ENCODE measurements at places on chromosomes 7 and 10.
A peak's percentile ranks its signal among the peaks of the same experiment; 100 is the strongest.

DNA sequence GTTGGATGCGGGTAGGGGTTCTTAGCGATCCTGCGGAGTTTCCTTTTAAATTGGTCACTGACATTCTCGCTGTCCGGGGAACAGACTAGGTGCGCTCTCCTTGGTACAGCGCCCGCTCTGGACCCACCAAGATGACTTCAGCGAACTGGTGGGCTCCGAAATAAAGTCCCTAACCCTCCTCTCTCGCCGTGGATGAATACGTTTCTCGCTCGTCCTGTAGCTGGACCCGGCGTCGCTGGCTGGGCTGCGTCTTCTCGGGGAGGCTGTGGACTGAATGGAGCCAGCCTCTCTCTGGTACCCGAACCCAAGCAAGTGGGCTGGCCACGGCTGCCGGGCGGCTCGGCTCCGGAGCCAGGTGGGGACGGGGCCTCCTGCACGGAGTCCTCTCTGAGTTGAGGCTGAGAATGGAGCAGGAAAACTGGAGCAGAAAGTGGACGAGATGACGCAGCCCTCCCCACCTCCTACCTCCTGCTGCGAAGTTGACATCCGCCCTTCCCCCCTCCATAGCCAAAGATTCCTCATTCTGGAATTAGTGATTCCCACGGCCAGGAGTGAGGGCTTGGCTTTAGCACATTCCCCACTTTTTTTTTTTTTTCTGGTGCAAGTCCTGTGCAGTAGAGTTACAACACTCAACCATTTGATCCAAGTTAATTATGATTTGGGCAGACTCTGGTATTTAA, 1.5 kb downstream of the UNC5B start:
- peak; percentile 89 for DNase-seq

DNA sequence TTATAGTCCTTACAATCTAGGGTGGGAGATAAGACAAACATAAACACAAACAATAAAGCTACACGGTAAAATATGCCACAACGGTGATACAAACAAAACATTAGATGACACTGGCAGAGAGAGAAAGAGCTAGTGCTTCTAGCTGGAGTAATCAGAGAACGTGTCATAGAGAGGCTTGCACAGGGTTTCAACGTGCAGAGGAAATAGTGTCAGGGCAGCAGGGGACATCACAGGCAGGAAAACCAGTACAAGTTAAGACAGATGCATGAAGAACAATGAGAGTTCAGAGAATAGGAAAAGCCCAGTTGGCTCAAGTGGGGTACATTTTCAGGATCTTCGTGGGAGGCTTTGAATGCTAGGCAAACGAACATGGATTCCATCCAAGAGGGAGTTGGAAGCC, 91.4 kb downstream of the ZNF438 start:
- no peak for DNase-seq

GRCh38 chr10:72297805-72298591, 24.3 kb downstream of the DDIT4 start:
- peak; percentile 99 for DNase-seq

DNA sequence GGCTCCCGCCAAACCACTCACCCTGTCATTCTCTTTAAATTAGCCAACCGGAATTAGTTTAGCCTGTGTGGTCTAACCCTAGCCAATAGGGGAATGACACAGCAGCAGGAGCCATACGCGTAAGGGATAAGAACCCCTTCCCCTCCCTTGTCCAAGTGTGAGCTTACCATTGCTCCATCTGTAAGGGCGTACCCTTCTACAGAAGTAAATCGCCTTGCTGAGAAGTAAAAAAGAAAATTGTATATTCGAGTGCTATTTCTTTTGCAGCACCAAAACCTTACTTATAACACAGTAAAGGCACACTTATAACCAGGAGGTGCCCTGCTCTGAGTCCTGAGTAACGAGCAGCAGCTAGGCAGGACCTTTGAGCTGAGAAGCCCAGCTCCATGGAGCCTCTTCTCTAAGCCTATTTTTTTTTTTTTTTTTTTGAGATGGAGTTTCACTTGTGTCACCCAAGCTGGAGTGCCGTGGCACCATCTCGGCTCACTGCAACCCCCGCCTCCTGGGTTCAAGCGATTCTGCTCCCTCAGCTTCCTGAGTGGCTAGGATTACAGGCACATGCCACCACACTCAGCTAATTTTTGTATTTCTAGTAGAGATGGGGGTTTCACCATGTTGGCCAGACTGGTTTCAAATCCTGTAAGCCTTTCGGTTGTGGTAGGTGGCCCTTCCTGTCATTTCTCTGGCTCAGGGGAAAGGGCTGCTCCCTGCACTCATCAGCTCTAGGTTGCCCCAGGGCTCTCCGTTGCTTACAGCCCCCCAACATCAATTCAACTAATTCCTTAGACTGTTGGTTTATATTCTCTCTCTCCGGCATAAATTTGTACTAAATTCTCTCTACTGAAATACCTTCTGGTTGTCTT, 73.3 kb downstream of the NSUN6 start:
- DNase-seq = no peak

DNA sequence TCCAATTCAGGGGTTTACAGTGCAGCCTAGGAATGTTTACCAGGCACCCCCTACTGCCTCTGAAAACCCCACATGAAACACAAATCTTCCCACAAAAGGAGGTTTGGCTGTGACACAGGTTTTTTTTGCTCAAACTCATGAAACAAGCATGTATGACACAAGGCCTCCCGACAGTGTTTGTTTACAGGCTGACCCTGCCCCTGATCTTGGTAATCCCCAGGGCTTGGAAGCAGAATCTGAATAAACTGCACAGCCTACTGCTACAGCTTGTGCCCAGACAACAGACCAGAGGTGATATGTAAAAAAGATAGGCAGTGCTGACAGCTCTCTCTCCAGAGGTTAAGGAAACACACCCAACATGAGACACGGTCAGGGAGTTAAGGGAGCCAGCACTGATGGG, 184.2 kb downstream of the KMT2E start:
- DNase-seq = peak; percentile 92

DNA sequence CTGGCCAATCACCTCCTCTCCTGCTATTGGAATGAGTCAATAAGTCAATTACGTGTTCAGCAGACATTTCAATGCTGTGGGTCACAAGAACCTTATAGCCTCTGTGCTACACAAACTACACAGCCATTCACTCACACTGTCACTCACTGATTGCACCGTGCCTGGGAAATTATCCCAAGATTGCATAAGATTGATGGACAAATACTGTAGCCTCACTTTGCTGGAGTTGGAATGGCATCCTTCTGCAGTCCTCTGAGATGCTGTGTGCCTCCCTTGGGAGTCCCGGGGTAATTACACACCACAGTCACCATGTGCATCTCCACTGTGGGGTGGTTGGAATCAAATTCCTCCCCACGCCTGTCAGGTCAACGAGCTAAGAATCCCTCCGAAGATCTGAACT, 358.7 kb upstream of the MGMT start:
- no peak for DNase-seq

DNA sequence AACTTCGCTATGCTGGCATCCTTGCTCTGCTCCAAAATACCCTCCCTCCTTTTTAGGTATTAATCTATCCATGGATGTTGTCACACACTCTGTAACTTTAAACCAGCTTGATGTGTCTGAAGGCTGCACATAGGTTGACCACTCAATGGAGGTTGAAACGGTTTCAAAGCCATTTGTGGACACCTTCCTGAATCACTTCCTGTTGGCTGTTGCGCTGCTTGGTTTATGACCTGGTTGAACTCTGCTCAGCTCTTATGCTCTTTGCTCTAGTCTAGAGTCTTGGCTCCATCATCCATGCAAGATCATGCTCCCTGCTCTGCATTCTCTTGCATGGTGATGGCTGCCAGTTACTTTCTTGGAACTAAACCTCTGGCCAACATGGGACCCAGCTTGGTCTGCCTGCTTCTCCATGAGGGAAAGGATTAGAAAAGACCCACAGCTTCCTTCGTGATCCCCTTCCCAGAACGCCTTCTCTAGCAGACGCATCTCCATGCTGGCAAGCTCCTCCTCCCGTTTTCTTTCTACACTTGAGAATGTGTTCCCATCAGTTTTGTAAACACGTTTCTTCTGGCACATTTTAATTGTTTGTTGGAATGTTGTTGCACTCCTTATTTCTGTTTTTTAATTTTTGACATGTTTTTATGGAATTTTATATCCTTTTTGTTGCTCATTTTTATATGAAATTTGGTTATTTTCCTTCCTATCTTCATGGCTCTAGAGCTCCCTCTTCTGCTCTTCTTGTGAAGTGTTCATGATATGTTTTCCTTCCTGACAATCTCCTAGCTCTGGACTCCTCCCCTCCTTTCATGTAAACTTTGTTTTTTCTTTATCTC, 149.8 kb downstream of the XPNPEP1 start:
- DNase-seq = peak; percentile 35

GRCh38 chr10:103652599-103653281, 159.2 kb downstream of the NEURL1 start:
- no peak for DNase-seq

DNA sequence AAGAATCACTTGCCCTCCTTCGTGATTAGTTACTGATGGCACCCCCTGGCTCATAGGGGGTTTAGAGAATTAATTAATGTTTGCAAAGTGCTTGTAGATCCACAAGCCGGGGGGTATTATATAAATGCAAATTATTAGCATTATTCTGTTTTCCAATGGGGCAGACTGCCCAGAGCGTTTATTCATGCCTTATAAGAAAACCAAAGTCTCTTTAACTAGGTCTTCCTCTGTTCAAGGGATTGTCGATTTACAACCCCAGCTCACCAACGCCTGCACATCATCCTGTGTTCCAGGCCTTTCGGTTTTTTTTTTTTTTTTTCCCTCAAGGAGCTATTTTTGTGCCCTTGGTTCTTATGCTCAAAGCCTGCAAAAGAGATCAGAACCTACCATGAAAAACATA, 630.7 kb downstream of the PARD3 start:
- DNase-seq = no peak

DNA sequence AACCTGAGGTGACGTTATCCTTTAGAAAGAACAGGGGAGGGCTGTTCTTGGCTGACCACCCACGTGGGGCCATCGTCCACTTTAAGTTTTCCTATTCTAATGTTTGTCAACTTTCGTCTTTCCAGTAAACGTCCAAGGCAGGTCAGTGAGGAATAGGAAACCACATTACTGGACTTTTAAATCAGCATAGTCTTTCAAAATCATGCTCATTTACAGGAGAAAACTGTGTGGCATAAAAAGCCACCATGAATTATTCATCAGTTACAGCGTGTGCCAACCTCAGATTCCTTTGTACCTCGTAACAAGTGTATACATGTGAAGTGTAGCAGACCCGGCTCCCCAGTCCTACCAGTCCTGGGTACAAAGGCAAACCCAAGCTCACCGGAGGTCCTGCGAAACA, 25.1 kb upstream of the ABLIM1 start:
- DNase-seq = no peak

DNA sequence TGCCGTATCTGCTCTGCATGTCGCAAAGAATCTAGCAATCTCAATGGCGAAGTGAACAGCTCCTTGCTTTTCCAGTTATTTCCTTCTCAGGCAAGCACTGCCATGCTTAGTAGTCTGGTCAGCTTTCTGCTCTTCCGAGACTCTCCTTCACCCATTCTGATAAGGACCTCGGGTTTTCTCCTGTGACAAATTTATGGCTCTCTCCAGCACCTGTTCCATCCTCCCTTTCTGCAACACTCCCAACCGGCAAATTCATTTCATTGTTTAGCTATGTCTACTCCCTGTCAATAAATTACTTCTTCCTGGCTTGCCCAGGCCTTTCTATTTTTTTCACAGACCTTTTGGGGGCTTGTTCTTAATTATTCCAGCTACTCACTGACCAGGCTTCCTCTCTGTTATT, 252.6 kb downstream of the SORCS3 start:
- DNase-seq = no peak

GRCh38 chr7:155463114-155463811, 5.3 kb downstream of the EN2 start:
- no peak for DNase-seq

DNA sequence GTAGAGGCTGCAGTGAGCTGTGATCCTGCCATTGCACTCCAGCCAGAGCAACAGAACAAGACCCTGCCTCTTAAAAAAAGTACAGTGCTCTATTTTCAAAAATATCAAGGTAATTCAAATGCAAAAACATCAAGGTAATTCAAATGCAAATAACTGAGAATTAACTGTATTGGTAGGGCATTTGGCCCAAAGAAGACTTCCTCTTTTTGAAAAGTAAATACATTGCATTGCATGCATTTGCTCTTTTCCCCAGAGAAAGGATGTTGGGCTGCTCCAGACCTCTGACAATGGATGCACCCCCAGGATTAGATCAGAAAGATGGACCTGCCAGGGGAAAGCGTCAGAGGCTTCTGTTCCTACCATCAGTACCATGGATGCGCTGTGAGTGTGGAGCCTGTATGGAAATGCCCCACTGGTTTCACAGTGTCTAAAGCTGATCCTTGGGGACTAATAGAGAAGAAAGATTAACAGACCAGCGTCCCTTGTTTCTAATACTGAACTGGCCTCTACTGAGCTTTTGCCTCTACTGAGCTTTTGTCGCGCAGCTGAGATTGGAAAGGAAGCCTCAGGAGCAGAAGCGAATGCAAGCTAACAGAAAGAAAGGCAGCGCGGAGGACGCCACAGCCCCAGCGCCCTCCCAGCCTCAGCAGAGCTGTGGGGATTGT, 93.5 kb upstream of the LYZL2 start:
- no peak for DNase-seq

GRCh38 chr10:51653025-51653424, 46.4 kb downstream of the CSTF2T start:
- DNase-seq = no peak

DNA sequence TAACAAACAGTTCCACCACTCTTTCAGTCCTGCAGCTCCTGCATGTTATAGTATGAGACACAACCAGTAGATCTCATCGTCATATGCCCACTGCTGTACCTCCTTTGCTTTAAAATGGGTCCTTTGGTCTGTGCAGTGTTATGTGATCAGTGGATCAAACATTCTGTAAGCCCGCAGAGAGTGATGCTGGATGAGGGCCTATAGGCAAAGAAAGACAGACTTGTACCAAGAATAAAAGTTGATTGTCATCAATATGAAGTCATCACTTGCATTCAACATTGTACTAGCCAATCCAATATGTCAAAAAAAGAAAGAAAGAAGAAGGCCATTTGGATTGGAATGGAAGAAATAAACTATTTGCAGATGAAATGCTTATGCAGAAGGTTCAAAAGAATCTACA, 79.8 kb upstream of the PHYHIPL start:
- no peak for DNase-seq

GRCh38 chr7:157707983-157708918, 371.4 kb downstream of the DNAJB6 start:
- DNase-seq = no peak

DNA sequence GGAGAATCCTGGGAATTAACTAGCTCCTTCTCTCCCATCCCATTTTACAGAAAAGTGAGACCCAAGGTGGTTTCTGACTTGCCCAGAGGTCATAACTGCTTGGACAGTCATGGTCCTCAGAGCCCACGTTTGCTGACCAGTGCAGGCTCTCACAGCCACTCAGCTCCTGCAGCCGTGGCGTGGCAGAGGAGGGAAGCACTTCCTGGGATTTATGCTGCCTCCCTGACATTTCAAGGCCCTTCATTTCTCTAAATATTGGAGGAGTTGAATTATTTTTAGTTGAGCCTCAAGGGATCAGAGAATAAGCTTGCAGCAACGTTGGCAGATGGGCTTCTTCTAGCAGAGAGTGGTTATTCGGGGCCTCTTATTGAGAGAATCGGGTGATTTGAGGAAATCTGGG, 77.1 kb downstream of the LHPP start:
- DNase-seq = no peak
